NCI-H1105 (cell line): ENCODE measurements at places on chromosomes 13 and 19.

DNA sequence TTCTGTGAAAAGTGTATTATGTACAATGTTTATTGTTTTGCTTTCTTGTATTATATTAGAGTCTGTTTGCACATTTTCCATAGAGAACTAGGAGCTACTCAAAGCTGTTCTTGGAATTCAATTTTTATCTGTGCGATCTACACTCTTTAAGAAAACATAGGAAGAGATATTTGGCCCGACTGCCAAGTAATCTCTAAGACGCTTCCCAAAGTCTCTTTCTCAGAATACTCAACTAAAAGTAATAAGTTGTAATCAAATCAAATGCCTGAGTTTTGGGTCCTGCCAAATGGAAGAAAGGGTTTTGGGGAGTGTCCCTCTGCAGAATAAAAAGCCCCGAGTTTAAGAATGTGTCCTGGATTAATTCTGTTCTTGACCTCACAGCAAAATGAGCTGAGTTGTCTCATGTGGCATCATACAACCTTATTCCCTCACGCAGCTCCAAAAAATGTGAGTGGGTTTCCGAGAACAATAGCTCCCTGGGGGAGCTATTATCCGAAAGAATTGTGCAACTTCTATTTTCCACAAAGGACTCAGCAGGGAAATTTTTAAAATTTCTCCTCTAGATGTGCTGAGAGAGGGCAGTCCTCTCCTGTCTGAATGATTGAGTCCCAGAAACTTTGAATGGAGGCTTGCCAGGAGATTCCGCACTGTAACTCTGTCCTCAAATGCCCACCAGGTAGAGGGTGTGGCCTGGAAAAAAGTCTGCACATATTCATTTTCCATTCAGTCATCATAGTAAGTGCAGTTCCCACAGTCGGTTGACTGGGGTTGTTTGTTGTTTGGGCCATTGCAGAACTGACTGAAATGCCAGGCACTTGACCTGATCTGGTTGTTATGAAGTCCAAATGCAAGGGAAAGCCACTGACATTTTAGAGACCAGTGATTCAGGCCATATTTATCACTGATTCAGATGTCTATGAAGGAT lies 280.0 kb upstream of the SOX21 start:
- no peak for DNase-seq

DNA sequence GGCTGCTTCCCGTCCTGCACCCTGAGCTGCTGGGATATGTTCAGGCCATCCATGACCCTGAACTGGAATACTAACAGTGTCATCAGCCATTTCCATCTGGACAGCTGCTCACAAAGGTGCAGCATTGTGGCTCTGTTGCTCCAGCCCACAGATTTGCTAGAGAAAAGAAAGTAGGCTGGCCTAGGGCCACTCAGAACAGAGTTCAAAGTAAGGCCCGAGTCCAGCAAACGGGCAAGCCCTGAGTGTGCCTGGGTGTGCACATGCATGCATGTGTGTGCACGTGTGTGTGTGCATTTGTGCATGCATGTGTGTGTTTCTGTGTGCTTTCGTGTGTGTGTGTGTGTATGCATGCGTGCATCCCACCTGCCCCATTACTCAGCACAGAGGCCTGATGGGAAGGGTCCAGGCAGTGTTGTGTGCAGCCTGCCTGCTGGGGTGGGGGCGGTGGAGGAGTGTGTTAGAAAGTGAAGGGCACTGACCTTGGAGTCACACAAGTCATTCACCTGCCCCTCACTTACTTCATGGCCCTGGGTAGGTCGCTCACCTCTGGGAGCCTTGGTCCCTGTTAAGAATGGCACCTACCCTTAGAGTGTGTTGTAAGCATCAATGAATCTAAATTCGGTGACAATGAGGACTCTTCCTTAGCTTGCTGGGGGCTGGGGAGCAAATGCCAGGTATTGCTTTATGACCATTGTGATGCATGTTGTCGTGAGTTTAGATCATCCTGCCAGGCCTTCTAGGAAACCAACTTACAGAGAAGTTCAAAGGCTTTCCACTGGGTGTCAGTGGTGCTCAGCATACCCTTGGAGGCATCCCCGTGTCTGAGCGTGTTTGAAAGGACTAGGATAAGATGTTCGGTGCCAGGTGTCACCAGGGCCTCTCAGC lies 53.2 kb downstream of the GPR12 start:
- peak; percentile 18 for DNase-seq

DNA sequence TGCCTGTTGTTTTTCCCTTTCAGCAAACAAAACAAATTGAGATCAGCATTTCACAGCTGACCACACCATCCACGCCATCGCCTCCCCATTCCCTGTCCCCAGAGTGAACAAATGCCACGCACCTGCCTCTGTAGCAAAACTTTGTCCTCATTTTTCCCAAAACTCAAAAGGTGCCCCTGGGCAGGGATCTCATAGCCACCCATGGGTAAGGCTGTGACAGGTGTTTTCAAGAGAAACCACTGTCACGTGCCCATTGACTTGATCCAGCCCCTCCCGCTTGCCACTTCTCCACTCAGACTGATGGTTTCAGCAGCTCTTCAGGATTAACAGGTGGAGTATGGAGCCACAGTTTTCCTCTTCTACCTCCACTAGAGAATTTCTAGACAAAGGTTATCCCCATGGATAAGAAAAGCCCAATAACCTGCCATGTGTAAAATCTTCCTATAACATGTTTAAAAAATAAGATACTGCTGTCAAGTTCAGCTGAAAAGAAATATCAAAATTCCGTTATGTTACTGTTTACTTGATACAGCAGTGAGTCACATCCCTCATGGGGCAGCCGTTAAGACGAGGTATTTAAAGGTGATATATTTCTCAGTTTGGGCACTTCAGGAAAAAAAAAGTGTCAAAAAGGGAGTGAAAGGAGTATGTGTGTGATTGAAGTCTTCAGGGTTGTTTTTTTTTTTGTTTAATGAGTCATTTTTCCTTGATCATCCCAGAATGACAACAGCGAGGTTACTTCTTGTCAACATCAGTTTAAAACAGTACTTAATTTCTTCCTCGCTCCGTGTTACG lies 63.5 kb upstream of the GPR183 start:
- DNase-seq = no peak

- no peak for DNase-seq
Measured at GRCh38 chr19:48877855-48878195, 5.6 kb downstream of the PPP1R15A start.
